ENCODE measurements at places on chromosomes 1 and 21.
A peak's percentile ranks its signal among the peaks of the same experiment; 100 is the strongest.

DNA sequence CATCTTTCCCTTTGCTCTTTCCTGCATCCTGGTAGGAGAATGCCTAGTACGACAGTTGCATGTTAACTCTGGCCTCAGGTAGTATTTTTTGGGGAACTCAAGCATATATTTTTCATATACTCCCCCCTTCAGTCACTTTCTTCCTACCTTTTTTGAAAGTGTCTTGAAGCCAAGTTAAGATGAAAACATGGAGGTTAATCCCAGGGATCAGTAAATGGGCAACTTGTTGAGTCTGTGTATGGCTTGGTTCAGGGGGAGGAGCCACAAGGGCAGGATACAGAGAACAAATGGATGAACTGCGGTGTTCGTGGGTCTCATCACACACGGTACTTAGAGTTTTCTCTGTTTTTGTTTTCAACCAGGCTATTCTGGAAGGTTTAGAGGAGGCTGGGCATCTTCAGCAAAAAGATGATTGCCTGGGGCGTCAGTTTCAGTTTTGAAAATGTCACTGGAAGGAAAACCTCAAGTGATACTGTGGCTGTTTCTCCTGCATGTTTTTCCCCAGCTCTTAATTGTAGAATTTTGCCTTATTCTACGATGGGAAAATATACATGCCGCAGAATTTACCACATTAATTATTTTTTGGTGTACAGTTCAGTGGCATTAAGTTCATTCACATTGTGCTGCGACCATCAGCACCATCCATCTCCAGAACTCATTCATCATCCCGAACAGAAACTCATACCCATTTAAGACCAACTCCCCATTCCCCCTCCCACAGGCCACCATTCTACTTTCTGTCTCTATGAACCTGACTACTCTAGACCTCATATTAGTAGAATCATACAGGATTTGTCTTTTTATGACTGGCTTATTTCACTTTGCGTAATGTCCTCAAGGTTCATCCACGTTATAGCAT is 71.5 kb downstream of the MAP10 start:
- no peak for DNase-seq

- DNase-seq = no peak
These were observed 48.7 kb downstream of the AKT3 start for GRCh38 chr1:243801378-243801777.

- DNase-seq = no peak
These were observed 104.5 kb upstream of the COL6A1 start for GRCh38 chr21:45877171-45877438.

DNA sequence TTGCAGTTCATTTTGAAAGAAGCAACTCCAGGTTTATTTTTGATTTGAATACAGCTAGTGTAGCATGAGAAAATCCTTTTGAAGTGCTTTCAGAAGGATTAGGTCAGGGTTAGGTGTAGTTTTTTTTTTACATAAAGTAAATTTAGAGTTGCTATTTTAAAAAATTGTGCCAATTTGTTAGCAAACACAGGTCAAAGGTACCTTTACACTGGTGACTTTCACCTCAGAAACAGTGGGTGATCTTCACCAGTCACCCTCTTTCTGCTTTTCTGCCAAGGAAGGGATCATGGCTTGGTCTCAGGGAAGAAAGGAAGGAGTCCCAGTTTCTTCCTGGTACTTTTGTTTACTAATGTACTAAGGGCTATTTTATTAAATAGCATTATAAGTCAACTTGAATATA is 111.5 kb downstream of the SDCCAG8 start:
- no peak for DNase-seq

DNA sequence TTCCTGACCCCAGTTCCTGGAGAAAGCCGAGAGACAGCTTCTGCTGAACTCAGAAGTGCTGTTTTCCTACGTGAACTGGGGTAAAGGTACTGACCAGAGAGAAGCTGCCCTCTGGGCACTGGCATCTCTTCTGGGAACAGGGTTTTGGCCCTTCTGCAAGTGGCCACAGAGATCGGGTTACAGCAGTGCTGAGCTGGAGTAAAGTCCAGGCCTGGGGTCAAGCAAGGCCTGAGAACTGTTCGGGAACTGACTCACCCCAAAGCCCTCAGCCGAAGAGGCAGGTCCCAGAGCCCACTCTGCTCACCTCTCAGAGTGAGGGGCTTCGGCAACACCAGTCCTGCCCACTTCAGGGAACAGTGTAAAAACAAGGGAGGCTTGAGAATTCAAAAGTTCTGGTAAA is 177.2 kb upstream of the RUNX1 start:
- no peak for DNase-seq

- DNase-seq = no peak
These were observed 1690.5 kb downstream of the KCNT2 start for GRCh38 chr1:194917769-194918168.

GRCh38 chr21:44294391-44295162 is 5.3 kb upstream of the PFKL start:
- no peak for DNase-seq

- no peak for DNase-seq
These were observed 8.8 kb upstream of the COG2 start for GRCh38 chr1:230633469-230633868.

- DNase-seq = no peak
These were observed 1.4 kb upstream of the ARHGEF2 start for GRCh38 chr1:155979597-155980343.

GRCh38 chr1:9384751-9385245 is 92.1 kb downstream of the SPSB1 start:
- no peak for DNase-seq

DNA sequence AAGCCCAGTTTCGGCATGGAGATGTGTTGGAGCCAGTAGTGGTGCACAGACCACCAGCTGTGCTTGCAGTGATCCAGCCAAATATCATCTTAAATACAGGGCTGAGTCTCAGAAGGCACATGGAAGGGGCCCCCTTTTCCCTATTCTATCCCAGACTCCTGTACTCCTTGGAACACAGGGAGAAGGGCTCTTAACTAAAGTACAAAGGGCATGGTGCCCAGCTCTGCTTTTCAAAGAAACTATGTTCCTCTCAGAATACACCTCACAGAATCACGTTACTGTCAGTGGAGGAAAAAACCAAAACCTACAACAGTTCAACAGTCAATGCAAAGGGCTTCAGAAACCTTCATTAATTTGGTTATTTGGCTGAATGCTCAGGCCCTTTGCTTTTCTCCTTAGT is 180.6 kb upstream of the C1orf105 start:
- no peak for DNase-seq

- DNase-seq = no peak
These were observed 1.1 kb downstream of the CTRC start for GRCh38 chr1:15439325-15439724.

GRCh38 chr1:19922015-19922688 is 1.3 kb downstream of the PLA2G2E start:
- no peak for DNase-seq

GRCh38 chr1:43934101-43934985 is 742 bp downstream of the ARTN start:
- peak; percentile 30 for DNase-seq

- no peak for DNase-seq
These were observed 83.4 kb downstream of the ASH1L start for GRCh38 chr1:155479205-155479604.

DNA sequence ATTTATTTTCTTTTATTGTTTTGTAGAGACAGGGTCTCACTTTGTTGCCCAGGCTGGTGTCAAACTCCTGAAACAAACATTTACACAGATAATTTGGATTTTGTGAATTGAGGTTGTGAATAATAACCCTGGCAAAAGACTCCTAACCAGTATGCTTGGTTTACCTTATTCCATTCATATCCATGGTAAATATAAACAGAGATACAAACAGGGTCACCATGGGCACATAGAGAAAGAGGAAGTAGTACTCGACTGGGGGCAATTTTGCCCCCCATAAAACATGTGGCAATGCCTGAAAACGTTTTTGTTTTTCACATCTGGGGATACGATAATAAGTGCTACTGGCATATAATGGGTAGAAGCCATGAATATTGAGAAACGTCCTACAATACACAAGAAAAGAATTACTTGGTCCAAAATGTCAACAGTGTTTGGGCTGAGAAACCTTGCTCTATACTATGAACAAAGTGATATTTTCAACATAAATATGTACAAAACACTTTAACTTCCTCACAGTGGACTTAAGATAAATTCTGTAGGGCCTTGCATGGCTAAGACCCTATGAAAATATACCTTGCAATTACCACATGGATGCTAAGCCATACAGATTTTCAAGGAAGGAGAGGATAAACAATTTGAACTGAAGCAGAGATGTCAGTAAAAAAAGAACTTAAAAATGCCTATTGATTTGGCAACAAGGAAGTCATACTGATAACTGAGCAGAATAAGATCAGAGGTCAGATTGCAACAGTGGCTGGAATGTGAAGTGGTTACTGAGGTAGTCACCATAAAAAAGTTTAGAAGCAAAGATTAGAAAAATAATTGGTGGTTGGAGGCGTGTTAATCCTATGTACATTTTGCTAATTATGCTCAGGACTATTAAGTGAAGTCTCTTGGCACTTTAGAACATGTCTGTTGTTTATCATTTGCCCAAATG is 27.4 kb upstream of the ASPM start:
- no peak for DNase-seq

DNA sequence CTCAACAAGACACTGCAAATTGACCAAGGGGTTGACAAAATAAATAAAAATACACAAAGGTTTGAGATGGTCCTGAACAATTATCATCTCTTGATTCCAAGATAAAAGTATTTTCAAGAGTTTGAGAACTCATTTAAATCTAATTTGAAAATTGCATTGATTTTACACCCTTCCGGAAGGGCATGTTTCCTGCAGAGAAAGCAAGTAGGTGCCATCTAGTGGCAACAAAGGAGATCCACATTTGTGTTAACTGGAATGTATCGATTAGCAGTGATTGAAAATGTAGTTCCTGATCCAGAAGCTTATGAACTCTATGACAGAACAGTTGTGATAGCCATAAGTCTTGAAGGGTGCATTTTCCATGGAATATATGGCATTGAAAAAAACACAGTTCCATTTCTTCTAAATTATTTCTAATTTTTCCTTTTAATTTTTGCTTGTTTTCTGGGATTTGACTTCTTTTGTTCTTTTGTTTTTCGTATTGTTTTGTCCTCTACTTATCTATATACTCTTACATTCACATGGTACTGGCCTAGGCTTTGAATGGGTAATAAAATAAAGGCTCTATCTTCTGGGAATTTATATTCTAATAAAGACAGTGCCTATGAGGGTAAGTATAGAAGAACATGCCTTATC is 143.7 kb downstream of the DNM3 start:
- DNase-seq = no peak

DNA sequence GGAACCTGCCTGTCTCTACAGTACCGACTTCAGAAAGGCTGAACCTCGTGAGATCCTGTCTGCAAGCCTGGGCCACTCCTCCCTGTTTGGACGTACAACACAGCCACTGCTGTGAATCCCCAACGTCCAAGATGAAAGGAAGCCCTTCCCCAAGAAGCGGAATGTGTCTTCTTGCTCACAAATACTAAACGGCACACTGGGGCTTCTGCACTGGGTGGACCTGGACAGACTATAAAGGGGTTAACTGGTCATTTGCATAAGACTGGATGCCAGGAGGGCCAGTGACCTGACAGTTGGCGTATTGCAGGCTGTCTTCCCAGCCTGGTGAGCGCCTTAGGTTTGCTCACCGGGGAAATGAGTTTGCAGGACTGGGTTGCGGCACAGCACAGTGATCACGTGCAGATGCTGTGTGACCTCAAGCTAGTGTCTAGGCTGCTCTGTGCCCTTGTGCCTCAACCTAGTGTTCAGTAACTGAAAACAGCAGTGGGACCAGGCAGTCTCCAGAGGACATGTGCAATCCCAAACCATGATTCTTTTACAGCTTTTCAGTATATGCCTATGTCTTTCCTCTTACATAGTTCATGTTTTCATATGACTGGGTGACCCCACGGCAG is 19.5 kb upstream of the AJAP1 start:
- DNase-seq = no peak

DNA sequence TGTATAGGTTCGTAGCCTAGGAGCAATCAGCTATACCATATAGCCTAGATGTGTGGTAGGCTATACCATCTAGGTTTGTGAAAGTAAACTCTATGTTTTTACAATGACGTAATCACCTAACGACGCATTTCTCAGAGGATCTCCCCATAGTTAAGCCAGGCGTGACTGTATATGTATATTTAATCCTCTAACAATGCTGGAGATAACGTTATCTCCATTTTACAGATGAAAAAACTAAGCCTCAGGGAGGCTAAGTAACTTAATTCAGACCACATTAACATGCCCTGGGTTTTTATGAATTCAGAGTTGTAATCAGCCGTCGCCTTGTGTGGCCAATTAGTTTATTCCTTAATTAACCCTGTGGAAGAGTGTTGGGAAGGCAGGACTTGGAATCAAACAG is 107.7 kb upstream of the PLXNA2 start:
- no peak for DNase-seq

GRCh38 chr1:111602974-111603373 is 16.6 kb upstream of the RAP1A start:
- DNase-seq = no peak

DNA sequence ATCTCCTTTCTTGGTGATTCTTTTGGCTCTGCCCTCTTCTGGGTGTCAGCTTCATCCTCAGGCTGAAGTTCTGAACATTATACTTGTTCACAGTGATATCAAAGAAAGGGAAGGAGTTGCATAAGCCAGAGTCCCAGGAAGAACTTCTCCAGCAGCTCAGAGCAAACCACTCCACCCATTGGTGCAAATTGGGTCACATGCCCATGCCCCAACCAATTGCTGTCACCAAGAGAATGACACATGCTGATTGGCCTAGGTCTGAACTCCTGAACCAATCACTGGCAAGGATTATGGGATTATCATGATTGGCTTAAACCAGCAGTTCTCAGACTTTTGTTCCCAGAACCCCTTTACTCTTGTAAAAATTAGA is 256.5 kb upstream of the TMEM51 start:
- DNase-seq = no peak

DNA sequence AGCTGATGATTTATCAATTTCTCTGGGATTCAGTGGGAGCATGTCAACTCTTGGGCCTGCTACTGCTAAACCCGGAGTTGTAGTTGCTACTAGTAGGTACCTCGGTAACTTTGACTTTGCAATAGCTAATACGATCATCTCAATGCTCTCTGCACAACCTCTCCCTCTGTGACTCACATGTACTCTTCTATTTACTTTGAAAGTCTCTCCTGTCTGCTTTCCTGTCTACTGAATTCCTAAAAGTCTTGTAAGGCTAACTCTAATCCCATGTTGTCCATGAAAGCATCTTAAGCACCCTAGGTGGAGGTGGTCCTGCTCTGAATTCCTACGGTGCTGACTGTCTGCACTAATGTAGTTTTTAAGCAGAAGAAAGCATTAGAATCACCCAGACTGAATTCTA is 29.3 kb downstream of the SLC9C2 start:
- no peak for DNase-seq

GRCh38 chr1:200302192-200302920 is 107.5 kb downstream of the ZNF281 start:
- DNase-seq = no peak

- no peak for DNase-seq
These were observed 57.4 kb downstream of the PTPRC start for GRCh38 chr1:198696211-198696610.

DNA sequence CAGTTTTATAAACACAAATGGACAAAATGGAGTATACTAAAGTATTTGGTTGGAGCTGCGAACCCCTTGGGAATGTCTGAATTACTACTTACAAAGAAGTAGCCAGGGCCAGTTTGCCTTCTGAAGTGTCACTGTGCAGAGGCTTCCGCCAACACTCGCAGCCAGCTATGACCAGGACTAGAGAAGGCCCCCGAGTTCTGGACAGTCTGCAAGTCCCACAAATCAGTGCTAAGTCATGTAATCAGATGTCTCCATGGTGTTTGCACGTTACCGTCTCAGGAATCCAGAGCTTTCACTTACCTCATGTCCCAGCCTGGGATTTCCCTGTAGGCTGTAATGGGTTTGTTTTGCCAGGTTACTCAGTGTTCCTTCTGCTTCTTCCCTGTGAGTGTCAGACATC is 106.6 kb upstream of the SPAG17 start:
- DNase-seq = no peak

- no peak for DNase-seq
These were observed 26.7 kb upstream of the COL16A1 start for GRCh38 chr1:31730336-31731048.
